ENCODE measurements at places on chromosomes 5 and 9.

GRCh38 chr5:102867992-102868662 lies 113.0 kb downstream of the PAM start:
- DNase-seq, result peak; percentile 35

DNA sequence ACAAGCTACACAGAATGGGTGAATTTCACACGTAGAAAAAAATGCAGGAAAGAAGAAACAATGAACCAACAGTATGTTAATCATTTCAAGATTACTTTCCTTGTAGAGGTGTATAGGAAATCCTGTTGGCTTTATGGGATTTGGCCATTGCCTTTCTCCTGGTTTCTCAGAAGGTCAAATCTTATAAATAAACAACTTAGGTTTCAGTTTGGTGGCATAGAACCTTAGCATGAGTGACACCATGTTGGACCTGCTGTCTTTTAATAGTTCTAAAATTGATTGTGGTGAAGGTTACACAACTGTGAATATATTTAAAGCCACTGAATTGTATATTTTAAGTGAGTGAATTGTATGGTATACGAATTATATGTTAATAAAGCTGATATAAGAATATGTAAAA lies 16.7 kb upstream of the NDFIP1 start:
- no peak for DNase-seq

DNA sequence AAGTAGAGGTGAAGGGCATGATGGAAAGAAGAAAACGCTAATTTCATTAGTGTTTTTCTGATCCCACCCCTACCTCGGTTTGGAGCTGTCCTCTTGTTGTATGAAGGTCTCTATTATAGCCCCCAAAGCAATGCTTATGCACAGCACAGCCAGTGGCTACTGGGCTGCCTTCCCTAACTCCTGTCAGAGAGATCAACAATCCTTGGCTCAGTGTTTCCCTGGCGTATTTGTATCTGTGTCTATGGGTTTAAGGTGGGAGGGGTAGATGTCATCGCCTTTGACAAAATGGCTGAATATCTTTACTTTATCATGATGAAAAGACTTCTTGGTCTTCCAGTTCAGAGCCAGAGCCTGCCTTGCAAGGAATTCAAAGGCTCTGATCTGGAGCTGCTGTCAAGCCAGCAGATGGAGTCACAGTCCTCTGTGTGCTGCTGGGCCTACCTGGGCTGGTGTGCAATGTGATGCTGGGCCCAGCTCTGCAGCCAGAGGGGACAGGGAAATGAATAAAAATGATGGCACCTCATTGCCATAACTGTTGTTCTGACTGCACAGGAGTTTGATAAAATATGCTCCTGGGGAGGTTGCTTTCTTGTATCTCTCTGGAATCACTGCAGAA lies 20.1 kb upstream of the HSPA9 start:
- DNase-seq, result no peak

DNA sequence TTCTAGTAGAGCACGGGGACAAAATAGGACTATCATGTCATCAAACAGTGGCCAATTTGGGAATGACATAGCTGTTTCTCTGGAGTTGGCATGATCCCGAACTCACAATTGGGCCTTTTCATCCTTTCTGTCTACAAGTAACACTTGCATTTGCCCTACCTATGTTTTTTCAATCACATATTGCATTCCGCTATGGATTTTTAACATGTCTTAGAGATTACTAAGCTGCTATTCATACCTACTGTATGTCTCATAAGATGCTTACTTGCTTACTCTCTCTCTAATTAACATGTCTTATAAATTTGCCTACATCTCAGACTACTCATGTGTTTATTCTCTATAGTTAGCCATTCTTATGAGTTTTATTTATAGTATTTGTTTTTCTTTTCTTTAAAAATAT lies 341.2 kb upstream of the CTNND2 start:
- DNase-seq, result no peak

DNA sequence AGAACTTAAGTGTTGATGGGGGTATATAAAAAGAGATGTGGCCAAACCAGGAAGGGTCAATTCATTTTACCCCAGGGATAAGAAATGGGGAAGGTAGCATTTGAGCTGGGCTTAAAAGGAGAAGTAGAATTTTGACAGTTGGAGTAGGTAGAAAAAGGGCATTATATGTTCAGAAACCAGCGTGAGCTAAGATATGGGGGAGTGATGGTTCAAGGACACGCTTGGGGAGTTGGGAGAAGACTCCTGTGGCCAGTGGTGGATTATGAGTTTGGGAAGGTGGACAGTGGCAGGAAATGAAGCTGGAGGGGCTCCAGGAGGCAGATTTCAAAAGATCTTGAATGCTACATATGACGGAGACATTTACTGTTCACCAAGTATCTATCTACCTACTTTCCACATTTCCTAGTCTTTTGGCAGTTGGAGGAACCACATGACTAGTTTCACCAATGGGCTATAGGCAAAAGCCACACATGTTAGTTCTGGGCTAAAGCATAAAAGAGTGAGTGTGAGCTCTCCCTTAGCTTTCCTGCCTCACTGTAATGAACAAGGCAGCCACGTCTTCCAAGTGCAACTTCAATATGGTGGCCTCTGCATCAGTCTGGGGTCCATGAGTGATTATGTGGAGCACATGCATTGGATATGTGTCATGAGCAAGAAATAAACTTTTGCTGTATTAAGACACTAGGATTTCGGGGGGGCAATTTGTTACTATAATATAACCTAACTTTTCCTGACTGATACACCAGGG lies 15.7 kb upstream of the GSN start:
- no peak for DNase-seq

- DNase-seq, result no peak
Observed at GRCh38 chr5:162334944-162335343, 267.4 kb downstream of the GABRG2 start.

GRCh38 chr5:61330341-61330844 lies 1.7 kb upstream of the ZSWIM6 start:
- DNase-seq, result peak; percentile 79

GRCh38 chr9:74533253-74533652 lies 36.1 kb downstream of the RORB start:
- DNase-seq, result no peak

- peak; percentile 69 for DNase-seq
Observed at GRCh38 chr9:70407081-70407503, 7.4 kb downstream of the KLF9 start.

- DNase-seq, result no peak
Observed at GRCh38 chr5:16617274-16617968, 624 bp upstream of the RETREG1 start.

GRCh38 chr5:68770551-68770950 lies 323.3 kb upstream of the SLC30A5 start:
- DNase-seq, result no peak

DNA sequence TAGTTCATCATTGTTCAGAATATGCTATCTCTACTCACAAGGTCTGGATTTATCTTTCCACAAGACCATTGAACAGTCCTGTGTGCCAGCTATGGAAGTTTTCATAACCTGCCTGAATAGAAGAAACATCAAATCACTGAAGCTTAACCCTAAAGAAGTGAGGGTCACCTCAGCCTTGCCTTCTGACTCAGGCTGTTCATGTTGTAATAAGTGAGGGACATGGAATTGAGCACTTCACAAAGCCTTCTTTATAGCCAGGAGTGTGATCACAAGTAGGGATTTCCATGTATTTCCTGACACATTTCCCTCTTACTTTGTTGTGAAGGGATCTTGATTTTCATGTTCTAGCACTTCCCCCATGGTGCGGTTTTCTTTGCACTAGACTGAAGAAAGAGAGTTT lies 577.5 kb upstream of the WWC1 start:
- DNase-seq, result no peak

DNA sequence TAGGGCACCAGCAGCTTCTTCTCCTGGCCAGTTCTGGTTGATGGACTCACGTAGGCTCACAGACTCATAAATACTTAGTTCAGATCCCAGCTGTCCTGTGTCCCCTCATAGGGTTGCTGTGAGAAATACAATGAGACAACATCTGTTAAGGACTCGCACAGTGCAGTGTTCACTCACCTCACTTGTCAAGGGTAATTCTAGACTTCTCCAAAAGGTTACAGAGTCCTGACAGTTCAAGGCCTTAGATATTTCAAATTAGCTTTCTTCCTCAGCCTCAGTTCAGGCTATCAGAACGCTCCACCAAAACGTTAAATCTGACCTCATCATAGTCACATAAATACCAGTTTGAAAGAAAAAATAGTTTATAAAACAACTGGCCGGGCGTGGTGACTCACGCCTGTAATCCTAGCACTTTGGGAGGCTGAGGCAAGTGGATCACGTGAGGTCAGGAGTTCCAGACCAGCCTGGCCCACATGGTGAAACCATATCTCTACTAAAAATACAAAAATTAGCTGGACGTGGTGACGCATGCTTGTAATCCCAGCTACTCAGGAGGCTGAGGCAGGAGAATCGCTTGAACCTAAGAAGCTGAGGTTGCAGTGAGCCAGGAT lies 106.3 kb downstream of the UGCG start:
- DNase-seq, result no peak

DNA sequence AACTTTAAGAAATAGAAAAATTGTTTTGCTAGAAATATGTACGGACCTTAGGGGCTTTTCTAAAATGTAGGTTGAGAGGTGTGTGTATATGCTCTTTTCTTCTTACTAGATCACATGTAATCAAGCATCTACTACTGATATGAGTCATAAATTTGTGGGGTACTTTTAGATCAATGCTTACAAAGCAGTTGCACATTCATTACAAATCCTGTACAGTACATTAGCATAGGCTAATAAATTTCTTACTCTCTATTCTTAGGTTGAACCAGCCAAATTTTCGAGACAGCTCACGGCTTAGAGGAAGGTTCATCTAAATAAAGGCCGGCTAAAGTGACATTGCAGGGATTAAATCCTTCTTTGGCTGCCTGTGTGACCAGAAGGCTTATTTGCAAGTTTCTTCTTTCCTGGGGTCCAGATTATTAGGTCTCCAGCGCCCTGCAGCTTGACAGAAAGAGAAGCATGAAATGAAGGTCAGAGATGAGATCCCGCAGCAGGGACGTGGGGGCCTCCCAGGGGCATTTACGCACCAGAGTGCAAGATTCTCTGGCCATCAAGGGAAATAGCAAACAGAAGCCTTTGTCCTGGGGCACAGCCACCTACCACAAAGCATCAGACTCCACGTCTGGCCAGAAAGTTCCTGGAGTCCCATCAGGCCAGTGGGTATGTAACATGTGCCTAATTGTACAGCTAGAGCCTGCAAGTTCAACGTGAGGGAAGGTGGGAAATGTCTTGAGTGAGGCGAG lies 53.0 kb downstream of the NIM1K start:
- no peak for DNase-seq

GRCh38 chr5:31029925-31030324 lies 163.6 kb upstream of the CDH6 start:
- DNase-seq, result no peak

GRCh38 chr5:149083846-149084245 lies 21.0 kb upstream of the SH3TC2 start:
- no peak for DNase-seq

DNA sequence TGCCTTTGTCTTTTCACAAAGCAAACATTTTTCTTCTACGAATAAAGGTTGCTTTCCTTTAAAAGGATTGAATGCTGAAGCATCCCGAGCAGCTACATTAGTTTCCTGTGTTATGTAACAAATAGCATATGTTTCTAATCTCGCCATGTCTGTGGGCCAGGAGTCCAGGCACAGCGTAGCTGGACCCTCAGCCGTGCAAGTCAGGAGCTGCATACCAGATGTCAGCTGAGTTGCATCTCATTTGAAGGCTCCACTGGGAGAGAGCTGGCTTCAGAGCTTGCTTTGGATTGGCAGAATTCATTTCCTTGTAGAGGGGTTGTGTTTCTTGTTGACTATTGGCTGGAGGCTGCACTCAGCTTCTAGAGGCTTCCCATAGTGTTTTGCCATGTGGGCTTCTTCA lies 16.0 kb upstream of the GOLPH3 start:
- DNase-seq, result no peak

DNA sequence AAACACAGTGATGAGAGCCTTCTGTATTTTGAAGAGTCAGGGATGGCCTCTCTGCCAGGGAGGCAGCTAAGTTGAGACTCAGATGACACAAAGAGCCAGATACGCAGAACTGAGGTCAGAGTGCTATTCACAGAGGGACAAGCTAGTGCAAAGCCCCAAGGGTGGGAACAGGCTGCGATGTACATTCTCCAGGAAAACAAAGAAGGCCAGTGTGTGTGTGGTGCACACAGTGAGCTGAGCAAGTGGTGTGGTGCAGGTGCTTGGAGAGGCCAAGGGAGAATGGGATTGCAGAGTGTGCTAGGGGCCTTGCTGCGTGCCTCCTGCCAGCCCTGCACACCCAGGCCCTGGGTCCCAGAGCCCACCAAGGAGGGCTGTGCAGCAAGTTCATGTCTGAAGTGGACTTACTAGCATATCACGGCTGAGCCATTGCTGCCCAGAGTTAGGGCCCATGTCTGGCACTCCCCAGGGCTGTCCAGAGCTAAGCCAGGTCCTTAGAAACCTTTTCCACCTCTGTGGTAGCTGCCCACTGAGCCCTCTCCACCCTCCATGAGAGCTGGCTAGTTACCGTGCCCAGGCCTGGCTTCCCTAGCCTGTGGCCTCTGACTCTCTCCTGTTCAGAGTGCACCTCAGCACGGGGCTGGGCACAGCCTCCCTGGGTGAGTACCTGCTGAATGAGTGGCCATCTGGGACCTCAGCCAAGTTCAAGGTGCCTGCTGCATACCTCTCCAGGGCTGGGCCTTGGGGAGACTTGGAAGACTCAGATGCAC lies 9.3 kb downstream of the SLC25A48 start:
- no peak for DNase-seq
